Cerebellum (tissue), 4 donors: ENCODE measurements at places on chromosomes 7 and 10.

GRCh38 chr7:66697449-66698438, 42.8 kb upstream of the RABGEF1 start:
- peak; percentile 17 for DNase-seq

DNA sequence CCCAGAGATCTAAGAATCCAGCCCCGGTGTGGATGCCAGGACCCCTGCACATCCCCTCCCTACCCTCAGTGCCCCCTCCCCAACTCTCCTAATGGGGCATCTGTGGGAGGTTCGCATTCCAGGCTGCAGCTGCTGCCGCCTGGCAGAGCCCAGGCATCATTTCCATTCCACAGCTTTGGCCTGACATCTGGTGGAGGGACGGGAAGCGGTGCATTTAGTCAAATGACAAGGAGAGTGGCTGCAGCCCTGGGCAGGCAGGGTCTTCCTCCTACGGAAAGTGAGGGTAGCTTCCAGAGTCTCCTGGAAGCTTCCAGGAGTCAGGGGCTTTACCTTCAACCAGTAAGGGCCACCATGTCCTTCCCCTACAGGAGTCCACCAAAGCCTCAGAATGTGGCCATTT, 30.8 kb downstream of the PRLHR start:
- DNase-seq, result no peak

- no peak for DNase-seq
Observed at GRCh38 chr10:14379556-14380280, 49.0 kb upstream of the FRMD4A start.

- DNase-seq, result peak; percentile 21
Observed at GRCh38 chr10:97185326-97186058, at the start of gene SLIT1. SLIT1 (minus strand) TSS chr10:97185959; CDS start chr10:97185674, 285 bp downstream.

GRCh38 chr10:82757901-82758300, 882.9 kb downstream of the NRG3 start:
- DNase-seq, result no peak

- DNase-seq, result no peak
Observed at GRCh38 chr7:116726713-116727431, 54.9 kb downstream of the MET start.

GRCh38 chr7:127532736-127533135, 52.7 kb downstream of the GCC1 start:
- DNase-seq, result no peak

DNA sequence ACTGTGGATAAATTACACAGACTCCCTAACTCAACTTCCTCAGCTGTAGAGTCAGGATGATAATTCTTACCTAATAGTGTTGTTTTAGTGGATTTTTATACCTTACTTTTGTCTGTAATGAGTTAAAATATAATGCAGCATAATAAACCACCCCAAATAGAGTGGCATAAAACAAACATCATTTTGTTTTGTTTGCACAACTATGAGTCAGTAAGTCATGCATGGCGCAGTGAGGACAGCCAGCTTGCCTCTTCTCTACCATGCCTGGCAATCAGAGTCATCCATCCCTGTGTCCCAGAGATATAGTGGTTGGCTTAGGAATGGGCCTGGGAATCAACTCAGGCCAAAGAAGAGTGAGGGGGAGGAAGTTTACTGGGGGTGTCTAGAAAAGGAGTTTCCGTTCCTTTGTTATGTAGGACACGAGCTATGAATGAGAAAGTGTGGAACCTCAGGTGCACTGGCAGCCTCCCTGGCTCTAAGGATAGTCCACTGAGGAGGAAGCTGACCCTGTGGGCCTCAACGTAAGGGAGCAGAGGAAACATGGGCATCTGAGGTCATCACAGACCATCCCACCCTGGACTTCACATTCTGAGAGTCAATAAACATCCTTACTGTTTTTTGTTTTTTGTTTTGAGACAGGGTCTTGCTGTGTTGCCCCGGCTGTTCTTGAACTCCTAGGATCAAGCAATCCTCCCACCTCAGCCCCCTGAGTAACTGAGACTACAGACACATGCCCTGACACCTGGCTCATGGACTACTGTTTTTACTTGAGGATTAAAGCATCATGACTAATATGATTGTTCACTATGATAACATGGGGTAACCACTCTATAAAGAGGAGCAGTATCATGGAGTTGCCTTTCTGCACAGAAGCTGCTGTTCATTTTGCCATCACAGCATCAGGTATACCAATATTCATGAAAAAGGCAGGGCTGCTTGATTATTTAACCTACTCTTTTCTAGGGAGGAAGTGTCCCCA, 21.0 kb upstream of the GRB10 start:
- no peak for DNase-seq

DNA sequence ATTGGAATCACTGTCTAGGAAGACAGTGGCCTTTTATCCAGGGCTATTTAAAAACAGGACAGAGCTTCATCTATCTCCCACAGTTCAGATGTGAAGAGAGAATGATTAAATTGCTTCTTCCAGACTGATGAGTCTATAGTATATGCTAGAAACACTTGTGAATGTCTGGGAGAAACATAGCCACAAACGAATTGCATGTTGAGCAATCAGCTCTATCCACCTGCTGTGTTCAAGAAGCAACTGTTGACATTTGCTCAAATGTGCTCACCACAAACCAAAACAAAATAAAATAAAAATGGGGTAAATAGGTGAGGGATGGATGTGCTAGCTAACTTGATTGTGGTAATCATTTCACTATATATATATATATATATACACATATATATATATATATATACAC, 195.1 kb downstream of the HECW1 start:
- DNase-seq, result no peak

- no peak for DNase-seq
Observed at GRCh38 chr7:37683246-37684120, at the start of gene GPR141. GPR141 (plus strand) TSS chr7:37683766; CDS start chr7:37740394, 56,628 bp downstream.

DNA sequence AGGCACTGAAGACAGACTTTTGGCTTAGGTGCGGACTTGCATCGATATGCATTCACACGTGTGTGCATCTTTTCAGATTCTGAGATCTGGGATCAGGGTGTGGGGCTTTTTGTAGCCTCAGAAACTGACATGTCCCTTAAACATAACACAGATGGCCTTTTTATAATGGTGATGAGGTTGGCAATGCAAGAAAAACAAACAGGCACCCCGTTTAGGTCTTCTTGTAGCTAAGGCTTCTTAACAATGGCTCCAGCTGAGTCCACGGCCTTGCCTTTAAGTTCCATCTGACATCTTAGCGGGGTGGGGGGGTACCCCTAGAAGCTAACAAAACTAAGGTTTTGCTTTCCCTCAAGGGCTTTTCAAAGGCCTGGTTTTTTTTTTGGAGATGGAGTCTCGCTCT, 146.3 kb downstream of the PRPF18 start:
- DNase-seq, result no peak

- DNase-seq, result no peak
Observed at GRCh38 chr10:87685832-87686574, 26.3 kb downstream of the PAPSS2 start.

DNA sequence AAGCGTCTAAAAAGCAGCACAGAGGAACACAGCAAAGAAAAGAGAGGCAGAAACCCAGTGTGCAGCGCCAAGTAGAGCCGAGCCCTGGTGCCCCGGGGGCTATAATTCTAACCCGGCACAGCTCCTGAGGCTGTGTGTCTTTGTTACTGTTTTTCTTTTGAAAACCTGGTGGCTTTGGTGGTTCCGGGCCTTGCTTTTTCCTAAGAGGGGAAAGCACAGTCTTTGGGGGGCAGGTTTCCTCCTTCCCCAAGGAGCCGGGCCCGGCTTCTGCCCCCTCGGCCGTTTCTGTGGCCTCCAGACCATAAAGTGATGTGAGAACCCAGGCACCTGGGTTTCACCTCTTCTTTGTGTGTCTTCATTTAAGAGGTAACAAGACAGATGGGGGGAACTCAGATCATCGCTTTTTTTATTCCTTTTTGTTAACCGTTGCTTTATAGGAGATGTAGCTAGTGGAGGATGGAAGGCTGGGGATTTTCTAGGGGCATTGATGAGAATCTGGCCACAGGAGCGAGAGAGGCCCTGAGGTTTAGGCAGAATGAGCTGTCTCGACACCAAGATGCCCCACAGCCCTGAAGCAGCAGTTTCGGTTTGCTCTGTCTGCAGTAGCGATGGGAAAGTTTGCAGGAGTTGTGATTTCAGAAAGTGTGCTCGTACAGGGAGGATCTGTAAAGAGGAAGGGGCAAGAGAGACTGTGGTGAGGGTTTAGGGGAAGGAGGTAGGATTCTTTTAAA, 367.8 kb upstream of the GALNT17 start:
- DNase-seq, result no peak

DNA sequence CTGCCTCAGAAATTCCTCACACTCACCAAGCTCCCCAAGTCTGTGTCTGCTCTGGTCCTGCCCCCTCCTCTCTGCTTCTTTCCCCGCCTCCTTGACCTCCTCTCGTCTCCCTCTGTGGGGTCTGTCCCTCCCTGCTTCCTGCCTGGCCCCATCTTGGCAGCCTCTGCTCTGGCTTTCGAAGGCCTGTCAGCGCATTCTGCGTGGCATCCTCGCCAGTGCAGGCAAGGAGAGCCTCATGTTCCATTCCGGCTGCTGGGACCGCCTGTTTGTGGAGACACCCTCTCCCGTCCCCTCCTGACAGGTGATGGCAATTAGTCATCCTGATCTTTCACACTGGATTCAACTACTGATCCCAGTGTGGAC, 51.7 kb upstream of the COL13A1 start:
- no peak for DNase-seq

- DNase-seq, result peak; percentile 64
Observed at GRCh38 chr7:149765399-149766121, 7.8 kb downstream of the ZNF467 start.

DNA sequence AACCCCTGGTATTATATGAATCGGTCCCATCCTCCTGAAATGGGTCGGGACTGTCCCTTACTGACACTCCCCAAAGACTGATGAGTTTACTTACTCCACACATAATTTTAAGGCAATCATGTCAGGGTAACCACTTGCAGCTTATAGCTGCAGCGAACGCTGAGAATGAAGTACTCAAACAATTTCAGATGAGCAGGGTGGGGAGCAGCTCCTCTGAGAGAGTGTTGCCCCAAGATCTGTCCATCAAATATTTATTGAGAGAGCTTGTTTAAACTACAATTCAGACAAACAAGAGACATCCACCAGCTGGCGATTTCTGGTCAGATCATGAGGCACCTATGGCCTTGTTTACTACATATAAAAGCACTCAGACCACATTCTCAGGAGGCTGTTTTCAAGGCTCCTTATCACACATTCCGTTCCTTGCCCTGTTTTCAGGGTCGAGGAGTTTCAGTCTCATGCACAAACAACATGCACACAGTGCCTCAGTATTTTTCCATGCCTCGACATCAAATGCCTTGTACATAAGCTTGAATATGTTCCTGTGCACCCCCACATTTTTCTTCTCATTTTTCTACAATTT, 80.1 kb downstream of the THSD7A start:
- no peak for DNase-seq

- DNase-seq, result no peak
Observed at GRCh38 chr10:20004087-20004523, 187.9 kb downstream of the PLXDC2 start.

DNA sequence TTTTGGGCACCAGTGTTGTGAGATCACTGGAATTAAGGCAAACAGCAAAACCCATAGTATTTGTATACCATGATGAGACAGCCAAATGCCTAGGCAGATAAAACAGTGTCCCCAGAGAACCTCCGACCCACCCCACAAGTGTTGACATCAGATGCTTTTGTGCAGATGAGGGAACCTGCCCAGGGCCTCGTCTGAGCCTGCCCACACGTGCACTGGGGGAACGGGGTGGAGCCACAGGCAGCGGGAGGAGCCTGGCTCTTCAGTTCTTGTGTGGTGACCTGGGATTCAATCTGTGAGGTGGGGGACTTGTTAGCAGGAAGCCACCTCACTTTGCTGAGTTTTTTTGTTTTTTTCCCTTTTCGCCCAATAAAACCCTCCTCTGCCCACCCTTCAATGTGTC, 33.4 kb upstream of the OPTN start:
- no peak for DNase-seq

- DNase-seq, result no peak
Observed at GRCh38 chr7:42168512-42168911, 68.5 kb downstream of the GLI3 start.

- no peak for DNase-seq
Observed at GRCh38 chr10:34437906-34438305, 377.2 kb downstream of the PARD3 start.

- DNase-seq, result no peak
Observed at GRCh38 chr7:29935111-29935510, 54.5 kb downstream of the SCRN1 start.

- DNase-seq, result no peak
Observed at GRCh38 chr7:19752020-19752419, 21.4 kb downstream of the TMEM196 start.

GRCh38 chr10:117360994-117361667, 14.1 kb downstream of the PDZD8 start:
- no peak for DNase-seq

GRCh38 chr10:87092376-87092860, 2.2 kb downstream of the GLUD1 start:
- DNase-seq, result no peak

DNA sequence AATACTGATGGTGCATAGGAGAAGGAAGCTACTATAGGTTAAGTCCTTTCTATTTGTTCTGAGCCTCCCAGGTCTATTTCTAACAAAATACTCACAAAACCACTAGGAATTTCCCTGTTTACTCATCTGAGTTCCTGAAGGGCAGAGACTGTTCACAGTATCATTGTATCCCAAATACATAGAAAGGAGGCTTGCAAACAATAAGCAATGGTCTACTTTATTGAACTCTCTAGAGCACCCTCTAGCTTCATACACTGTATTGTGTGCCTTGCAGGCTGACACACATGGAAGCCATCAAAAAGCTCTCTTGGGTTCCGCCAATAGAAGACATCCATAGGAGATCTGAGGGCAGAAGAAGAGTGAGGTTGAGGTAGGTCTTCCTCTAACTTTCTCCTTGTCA, 826.1 kb downstream of the GRM8 start:
- no peak for DNase-seq

- DNase-seq, result no peak
Observed at GRCh38 chr10:99555371-99555770, 22.6 kb downstream of the NKX2-3 start.

- DNase-seq, result no peak
Observed at GRCh38 chr10:106987362-106987761, 177.1 kb downstream of the SORCS1 start.

DNA sequence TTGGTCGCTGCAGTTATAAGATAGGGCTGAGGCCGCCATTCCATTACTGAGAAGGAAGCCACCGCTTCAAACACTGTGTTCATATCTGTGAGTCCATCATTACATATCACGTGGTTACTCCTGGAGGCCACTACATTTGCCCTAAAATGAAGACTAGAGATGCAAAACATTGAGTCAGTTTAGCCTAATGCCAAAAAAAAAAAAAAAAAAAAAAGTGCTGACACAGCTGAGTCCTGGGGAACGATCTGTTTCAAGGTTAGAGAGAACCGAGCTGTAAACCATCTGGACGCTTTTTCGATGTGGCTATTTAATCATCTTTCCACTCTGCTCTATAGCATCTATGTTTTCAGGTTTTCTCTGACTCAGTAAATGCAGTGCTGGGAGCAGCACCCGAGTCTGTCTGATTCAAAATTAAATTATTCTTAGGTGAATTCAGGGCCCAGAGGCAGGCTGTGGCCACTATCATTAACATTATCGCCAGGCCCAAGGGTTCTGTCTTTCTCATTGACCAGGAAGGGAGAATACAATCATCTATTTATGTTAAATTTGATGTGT, 449.1 kb downstream of the PAXIP1 start:
- no peak for DNase-seq
